ENCODE measurements at places on chromosomes 2 and 18.
A peak's percentile ranks its signal among the peaks of the same experiment; 100 is the strongest.

GRCh38 chr18:78082816-78083215 is 833.2 kb downstream of the GALR1 start:
- DNase-seq, result no peak

DNA sequence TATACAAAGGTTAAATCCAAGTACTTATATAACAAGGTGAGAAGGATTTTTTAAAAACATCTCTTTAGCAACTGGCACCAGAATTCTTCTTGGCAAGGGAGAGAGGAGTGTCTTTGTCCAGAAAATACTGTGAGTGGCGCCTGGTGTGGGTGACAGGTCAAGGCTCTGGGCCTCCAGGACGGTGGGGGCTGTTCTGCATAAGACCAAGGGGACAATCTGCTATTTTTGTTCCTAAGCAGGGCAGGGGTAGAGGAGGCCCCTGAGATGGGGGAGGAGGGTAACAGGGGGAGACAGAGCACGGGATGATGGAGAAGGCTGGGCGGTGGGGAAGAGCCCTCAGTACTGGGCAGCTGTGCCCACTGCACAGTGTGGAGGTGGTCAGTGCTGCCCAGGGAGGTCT is 51.6 kb upstream of the TAF1B start:
- DNase-seq, result no peak

GRCh38 chr2:118661179-118661578 is 186.3 kb downstream of the EN1 start:
- DNase-seq, result no peak

DNA sequence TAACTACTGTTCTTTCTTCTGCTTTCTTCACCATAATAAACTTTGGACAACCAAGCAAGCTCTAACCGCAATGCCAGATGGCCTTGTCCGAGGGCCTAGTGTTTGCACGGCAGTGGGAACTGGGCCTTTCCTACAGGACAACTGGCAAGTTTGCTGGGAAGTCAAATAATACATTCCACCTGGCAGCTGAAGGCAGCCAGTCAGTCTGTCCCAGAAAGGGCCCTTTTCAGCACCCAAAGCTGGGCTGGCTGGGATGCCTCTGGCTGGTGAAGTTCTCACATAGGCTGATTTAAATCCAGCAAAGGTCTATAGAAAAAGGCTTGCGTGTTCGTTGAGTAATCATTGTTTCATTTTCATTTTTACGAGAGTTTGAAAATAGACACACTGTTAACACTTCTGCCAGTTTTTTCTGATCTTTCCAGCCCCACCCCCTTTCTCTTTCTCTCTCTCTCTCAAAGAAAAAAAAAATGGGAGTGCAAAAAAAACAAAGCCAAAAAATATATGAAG is 110.0 kb upstream of the EPAS1 start:
- DNase-seq, result peak; percentile 80

DNA sequence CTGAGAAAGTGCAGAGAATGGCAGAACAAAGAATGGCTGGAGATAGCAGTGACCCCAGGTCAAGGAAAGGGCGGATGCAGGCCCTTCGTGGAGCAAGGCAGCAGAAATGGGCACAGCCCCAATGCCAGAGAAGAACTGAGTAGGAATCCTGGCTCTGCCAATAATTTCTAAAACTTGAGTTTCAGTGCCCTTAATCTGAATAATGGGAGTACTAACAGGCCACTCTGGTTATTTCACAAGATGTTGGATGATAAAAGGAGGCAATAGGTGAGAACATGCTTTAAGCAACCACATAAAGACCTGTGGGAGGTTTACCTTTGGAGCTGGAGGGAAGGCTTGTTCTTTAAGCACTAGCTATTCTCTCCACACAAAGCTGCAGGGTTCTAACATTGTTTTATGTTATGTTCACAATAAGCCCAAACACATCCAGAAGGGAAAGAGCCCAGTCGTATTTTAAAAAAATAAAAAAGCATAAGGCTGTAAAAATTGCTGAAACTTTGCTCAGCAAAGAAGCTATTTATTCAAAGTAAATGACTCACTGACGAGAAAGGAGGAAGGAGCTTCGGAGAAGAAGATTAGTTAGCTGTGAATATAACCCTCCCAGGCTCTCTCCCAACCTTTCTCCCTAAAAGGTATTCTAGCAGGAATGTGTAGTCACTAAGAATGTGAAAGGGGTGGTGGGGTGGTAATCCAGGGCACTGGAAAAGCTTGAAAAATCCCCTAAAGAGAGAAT is 470.2 kb downstream of the TXNL1 start:
- peak; percentile 7 for DNase-seq

- DNase-seq, result no peak
These were observed 63.2 kb downstream of the MOGAT1 start for GRCh38 chr2:222734703-222735014.

DNA sequence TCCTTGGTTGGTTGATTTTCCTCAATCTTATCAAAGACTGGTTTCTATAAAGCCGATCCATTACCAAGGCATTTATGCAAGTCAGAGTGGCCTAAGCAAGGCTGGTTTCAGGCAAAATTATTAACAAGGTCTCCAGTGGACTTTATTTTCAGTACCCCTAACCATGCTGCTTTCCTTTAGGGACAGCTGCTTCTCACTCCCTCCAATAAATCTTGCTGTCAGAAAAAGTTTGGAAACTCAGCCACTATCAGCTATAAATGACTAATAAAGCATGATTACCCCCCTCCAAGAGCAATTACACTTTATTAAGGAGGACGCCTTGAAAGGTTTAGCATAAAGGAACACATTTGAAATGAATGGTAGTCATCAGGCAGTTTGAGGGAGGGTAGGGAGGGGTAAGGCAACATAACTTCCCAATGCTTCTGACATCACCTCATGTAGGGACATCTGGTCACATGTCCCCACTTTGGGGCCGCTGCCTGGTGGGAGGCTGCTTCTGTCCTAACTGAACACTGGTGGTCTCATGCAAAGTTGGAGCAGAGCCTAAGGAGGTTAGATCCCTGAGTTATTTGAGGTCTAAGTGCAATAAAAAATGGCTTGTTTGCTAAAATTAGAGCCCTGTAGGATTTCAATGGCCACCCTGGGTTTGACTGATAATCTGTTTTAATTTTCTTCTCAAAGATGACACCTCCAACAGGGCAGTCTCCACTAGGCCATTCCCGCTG is 58.0 kb upstream of the TMEM178A start:
- DNase-seq, result no peak

DNA sequence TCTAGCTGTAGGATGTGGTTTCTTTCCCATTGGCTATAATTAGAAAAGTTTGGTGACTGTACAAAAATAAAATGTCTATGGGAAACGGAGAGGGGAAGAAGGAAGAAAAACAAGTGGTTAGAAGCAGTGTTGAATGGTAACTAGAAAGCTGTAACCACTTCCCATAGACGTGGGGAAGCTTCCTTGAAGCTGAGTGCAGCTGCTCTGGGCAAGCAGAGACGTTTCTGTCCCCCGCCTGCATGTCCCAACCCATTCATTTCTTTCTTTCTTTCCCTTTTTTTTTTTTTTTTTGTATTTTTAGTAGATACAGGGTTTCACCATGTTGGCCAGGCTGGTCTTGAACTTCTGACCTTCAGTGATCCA is 367.8 kb upstream of the HS6ST1 start:
- DNase-seq, result no peak

GRCh38 chr2:241070811-241071676 is 31.0 kb downstream of the MTERF4 start:
- DNase-seq, result no peak

DNA sequence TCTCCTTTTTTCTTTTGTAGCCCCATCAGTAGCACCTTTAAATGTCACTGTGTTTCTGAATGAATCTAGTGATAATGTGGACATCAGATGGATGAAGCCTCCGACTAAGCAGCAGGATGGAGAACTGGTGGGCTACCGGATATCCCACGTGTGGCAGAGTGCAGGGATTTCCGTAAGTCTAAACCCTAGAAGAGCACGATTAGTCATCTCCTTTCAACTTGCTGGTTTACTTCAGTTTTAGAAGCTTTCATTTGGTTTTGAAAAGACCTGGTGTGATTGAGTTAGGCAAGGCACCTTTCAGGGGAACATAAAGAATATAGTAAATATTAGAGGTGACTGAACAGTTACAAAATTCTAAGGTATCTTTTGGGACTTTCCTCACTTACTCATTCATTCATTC is 72.2 kb upstream of the TMEM87B start:
- no peak for DNase-seq
